ENCODE measurements at places on chromosomes 16 and 17.

DNA sequence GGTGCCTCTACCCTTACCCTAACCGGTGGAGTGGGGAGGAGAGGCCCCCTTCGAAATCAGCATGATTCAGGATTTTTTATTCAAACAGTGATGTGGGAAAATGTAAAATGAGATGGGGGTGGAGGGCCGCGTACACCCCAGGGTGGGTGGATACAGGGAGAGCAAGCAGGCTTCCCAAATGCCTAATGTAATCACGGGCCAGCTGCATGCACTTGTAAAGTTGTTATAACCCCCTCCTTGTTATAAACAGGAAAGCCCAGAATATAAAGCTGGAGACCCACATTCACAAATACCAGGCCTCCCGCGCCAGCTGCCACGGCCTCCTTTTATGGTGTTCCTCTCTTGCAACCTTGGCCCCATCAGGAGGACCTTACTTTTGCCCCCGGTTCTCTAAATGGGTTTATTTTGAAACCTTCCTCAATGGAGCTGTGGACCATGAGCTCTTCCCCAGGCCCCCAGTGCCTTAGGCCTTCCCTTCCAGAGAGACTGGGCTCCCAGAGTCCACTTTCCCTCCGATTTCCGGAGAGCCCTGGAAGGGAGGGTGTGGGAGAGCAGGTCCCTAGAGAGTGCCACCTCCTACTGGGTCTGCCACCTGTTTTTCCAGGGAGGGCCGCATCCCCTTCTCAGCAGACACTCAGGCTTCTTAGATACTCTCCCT is 906 bp upstream of the FOXL1 start:
- DNase-seq: no peak

DNA sequence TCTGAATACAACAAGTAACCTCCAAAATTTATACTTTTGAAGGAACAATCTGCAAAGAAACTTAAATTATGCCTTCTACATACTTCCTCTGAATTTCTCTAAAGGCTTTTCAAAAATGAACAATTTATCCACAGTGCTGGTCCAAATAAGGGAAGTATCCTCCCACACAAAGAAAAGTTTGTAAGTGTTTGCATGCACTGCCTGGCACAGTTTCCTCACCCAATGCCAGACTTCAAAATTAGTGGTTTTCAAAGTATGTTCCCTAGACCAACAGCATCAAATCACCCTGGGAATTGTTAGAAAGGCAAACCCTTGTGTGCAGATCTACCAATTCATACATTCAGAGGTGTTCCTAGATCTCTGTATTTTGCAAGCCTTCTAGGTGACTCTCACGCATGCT is 82.5 kb downstream of the PCTP start:
- no peak for DNase-seq

DNA sequence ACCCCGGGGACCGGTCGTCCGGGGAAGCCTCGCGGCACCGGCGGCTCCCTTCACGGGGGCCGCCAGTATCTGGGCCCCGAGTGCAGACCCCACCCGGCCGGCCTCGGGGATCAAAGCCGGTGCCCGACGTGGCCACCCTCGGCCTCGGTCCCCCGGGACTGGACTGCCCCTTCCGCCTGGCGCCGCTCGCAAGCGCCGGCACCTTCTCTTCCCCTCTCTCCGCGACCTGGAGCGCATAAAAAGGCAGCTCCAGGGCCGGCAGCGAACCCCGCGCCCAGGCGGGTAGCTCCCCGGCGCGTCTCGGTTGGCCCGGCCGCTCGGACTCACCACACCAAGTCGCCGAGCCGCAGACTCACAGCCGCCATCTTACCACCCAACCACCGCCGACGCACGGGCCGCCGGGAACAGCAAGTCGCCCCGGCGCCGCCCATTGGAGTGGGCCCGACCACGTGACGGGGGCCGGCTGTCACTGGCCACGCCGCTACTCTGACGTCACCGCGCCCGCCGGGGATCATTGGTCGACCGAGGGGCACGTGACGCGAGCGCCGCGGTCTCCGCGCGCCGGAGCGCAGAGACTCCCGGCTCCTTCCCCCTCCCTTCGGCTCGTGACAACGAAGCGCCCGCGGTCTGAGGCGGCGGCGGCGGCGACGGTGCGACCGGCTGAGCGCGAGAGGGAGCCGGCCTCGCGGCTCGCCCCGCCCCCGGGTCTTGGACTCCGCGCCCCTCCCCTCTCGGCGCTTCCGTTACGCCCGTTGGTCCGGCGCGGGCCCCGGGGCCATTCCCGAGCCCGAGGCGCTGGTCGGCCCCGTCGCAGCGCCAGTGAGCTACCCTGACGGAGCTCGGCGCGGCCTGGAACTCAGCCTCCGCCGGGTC is at the start of the genes GLYR1 and UBN1:
GLYR1 (minus strand) TSS at position 388 of the 873 bp plus-strand sequence; CDS start at position 365, 23 bp downstream.
UBN1 (plus strand) TSS at position 581 of the 873 bp plus-strand sequence. CDS start 5,437 bp downstream, outside the sequence.
- DNase-seq: peak; percentile 85

DNA sequence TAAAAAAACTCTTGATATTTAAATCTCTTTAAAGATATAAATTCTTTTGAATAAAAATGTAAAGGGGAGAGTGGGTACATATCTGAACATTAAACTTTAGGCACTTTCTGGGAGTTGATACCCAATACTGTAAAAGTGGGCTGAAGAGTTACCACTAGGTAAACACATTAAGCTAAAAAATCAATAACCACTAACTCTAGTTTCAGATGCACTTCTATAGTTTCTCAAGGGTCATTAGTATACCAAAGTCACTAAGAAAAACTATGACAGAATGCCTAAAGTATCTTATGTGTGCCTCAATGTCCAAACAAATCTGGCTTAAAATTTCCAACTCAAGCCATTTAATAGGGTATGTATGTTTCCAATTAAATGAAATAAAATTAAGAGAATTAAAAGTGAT is 13.1 kb upstream of the CFDP1 start:
- DNase-seq: no peak

GRCh38 chr17:55237841-55238178 is 26.9 kb upstream of the HLF start:
- no peak for DNase-seq

DNA sequence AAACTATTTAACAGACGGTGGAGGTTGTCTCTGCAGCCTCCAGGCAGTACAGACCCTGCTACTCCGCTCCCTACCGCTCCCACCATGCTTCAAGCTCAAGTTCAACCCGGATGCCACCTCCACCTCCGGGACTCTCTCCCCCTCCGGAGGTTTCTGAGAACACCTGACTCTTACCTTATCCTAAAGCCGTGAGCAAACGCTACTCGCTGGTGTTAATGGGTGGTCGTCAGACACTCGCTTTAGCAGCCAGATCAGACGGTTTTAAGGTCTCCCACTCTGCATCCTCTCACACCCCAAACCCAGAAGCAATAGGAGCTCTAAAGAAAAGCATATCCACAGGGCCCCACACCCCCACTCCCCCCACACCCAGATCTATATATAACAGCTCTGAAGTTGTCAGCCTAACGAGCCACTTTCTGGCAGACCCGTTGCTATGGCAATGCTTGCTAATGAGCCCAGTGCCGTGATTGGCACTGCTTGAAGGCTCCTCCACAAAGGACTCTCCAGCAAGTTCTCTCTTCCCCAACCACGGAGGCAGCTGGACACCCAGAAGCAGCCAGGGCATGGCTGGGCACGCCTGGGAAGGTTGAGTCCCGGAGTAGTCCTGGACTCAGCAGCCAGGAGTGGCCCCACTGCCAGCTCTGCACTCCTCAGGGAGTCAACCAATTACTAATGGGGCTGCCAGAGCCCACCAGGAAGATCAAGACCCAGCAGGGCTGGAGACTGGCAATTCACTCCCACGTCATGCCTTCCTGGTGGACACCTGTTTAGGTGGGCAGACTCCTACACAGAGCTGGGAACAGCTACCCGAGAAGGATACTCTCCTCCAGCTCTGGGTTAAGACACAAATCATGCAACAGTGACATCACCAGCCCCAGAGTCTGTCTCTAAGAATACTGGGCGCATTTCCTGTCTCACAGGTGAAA is 121.2 kb upstream of the RCVRN start:
- DNase-seq: peak; percentile 60

GRCh38 chr16:6356911-6357310 is 975.7 kb upstream of the RBFOX1 start:
- DNase-seq: no peak

DNA sequence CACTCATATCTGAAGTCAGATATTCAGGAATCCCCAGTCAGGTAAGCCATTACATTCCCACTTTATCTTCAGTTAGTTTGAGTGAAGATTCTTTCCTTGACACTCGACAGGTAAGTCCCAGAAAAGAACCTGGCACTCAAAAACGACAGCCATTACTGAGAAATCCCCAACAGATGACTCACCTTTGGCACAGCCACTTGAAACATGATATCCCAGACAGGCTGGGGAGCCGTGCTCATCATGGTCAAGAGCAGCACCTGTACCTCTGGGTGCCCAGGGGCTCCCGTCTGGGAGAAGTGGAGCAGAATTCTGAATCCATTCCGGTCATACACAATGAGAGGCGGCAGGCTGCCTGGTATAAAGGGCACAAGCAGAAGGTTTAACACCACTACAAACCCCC is 16.8 kb upstream of the COG7 start:
- DNase-seq: no peak

- DNase-seq: no peak
These were observed 53.7 kb downstream of the SNX20 start for GRCh38 chr16:50627419-50627818.

DNA sequence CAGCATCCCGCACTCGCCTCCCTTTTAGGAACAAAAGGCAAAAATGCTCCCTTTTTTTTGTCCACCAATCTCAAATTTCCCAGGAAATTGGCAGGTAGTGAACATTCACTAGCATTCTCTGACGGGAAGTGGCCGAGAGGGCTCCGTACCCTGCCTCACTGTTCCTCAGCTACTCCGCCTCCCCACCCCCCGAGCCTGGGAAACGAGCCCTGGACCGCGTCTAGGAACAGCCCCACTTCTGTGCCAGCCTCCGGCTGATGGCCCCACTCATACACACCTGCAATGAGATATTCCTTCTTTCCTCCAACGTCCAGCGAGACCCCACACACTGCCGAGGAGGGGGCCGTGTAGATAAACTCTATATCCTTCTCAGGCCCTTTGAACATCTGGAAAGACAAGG is 30.0 kb upstream of the USP36 start:
- no peak for DNase-seq

DNA sequence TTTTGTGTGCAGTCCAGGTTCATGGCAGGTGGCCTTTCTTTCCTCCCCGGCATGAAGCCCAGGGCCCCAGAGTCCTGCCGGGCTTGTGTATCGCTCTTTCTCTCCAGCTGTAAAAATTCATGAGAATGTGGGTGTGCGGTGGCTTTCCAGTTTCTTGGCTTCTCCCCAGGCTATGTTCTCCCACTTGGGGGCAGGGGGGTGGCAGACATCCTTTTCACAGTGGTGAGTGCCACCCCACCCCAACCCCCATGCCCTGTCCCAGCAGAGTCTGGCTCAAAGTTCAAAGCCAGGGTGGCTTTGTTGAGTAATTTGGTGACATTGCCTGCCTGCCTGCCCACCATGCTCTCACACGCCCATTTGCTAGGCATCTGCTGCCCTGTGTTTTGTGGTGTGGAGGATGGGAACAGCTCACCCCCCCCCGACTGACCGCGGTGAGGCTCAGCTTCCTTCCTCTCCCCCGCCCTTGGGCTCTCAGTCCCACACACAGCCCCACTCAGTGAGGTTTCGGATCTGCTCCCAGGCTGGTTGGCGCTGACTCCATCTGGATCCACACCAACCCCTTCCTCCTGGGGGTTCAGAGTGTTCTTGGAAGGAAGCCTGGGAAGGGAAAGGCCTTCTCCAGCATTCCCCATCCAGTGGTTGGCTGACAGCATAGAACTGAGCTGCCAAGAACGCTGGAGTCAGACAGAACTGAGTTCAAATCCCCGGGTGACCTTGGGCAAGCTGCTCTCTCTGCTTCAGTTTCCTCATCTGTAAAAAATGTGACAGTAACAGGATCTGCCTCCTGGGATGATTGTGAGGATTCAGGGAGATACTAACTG is 36.0 kb downstream of the CHD9 start:
- no peak for DNase-seq

DNA sequence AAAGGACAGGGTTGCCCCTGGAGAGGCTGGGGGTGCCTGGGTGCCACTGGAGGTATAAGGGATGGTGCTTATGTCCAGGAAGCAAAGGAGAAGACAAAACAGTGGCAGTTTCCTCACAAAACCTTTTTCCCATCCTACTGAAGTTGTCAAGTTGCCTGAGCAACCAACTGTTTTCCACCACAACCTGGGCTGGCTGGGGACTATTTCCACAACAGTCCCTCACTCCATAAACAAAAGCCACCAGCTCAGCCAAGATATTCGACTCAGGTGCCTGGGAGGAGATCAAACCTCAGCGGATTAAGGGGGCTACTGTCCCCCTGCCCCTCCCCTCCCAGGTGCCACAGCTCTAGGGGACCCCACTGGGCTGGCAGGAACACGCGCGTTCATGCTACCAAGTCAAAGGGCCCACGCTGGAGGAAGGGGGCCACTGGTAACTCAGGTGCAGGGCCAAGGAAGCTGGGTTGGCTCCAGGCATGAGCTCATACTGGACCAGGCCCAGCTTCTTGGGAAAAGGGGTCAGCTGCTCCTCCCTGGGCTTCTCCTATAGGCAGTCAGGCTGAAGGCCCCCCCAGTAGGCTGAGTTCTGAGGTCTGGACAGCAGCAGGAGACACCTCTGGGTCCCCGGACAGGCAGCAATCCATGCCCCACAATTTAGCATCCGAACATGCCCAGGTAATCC is 45.7 kb upstream of the MRPS23 start:
- DNase-seq: no peak

DNA sequence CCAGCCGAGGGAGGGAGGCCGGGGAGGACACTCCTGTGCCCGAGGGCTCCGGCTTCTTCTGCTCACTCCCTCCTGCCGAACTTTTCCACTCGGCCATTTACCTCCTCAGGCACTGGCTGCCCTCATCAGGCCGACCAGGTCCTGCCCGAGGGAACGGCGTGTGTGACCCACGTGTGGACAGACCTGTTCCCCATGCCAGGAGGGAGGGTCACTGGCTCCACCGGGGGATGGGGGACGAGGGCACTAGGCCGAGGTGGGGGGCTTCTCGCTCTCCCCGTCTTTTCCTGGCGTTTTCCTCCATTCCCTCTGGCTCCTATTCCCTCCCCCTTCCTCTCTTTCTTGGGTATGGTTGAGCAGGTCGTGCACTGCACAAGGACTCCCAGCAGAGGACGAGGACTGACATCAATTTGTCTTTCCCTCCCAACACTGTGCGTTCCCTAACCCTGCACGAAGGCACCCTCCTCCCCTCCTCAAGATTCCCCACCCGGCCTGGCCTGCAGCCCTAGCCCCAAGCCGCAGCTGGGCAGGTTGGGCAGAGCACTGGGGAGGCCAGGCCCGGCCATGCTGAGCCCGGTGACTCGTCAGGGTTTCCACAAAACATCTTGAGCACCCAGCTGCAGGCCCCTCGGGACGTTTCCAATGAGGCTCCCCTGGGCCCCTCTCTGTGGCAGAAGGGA is 3.2 kb upstream of the IL17C start:
- DNase-seq: no peak

DNA sequence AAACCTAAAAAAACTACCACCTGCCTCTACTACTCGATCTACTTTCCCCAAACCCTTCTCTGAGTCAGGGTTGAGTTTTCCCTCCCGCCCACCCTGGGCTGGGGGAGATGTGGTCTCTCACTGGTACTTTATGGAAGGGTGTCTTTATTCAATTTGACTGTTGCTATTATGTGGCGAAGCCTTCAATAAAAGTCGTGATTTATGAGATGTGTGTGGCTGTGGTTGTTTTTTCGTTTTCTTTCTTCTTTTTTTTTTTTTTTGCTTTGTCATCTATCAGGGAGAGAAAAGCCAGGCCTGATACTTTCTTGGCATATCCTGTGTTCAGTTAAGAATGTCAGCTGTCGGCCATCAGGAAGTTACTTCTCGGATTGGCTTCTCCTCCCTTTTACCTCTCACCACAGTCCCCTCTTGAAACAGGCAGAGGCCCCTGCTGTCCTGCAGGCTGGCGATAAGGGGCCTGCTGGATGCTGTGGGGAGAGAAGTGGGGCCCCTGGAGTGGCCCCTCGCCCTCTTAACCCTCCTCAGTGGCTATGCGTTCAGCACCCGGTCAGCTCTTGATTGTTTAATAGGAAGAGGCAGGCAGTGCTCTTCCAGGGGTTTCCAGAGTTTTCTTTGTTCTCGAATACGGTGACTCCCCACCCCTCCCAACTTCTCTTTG is 123.0 kb downstream of the MSI2 start:
- DNase-seq: no peak
